ENCODE measurements at places on chromosomes 2 and 18. TPM values are rescaled to one million over a fixed set of nuclear protein-coding genes. Genes with fewer than 3 reads are reported as not detected.
A peak's percentile ranks its signal among the peaks of the same experiment; 100 is the strongest.

DNA sequence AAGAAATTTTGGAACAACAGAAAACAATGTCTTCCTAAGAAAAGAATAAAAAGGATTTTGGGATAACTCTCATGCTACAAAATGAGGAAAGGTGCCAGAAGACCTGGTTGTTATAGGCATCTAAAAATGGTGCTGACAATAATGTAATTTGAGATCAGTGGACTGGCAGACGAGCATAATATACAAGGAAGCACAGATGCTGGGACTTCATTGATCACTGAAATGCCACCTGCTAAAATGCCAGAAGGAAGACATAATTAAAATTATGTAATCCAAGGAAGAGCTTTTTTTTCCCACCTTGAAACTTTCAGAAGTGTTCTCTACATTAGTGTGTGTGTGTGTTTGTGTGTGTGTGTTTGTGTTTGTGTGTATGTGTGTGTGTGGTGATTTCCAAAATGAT is 535.9 kb downstream of the XIRP2 start:
- H3K4me3 ChIP-seq, result no peak overlapping the region
- no peak overlapping the region for H3K27ac ChIP-seq
- H3K4me1 ChIP-seq, result no peaks in the 10 kb centered on the region
- no peak for DNase-seq
- H3K36me3 ChIP-seq, result no peaks in the 10 kb centered on the region

DNA sequence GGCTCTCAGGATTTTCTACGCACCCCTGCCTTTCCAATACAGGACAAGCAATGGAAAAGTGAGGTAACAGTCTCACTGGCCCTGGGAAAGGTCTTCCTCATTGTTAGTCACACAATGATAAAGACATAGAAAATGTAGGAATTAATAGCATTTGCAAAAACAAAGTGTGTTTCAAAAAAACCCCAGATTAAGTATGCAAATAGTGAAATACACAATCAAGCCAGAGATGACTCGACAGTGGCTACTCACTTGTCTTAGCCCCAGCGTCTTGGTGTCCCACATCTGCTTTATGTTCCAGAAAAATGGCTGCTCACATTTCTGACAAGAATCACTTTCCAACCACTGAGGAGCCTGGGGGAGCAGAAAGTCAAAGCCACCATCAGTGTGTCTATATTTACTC is 47.0 kb upstream of the AP1S3 start:
- no peak for DNase-seq
- H3K4me1 ChIP-seq, result no peaks in the 10 kb centered on the region
- H3K27ac ChIP-seq, result no peak overlapping the region
- H3K36me3 ChIP-seq, result peaks cover 89% of the 10 kb centered on the region
- no peak overlapping the region for H3K4me3 ChIP-seq
- H3K27me3 ChIP-seq, result no peaks in the 10 kb centered on the region

DNA sequence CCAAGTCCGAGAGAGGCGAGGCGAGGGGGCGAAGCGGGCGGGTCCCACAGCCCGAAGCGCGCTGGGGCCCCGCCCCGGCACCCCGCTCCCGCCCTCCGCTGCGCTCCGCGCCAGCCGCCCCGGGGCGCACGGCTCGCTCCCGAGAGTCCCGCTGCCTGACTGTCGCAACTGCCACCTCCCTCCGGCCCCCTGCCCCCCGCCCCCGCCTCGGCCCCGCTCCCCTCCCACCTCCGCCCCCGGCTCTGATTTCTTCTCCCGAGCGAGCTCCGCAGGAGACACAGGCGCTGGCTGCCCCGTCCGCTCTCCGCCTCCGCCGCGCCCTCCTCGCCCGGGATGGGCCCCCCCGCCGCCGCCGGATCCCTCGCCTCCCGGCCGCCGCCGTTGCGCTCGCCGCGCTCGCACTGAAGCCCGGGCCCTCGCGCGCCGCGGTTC is at the start of gene WNT6:
WNT6 (plus strand) TSS at position 250 of the 432 bp plus-strand sequence. CDS start 233 bp downstream, outside the sequence.
- DNase-seq, result peak; percentile 49
- H3K4me1 ChIP-seq, result peaks cover 16% of the 10 kb centered on the region
- H3K27me3 ChIP-seq, result peaks cover 79% of the 10 kb centered on the region
- no peaks in the 10 kb centered on the region for H3K36me3 ChIP-seq
- H3K27ac ChIP-seq, result no peak within 1 kb of the TSS
- peak within 1 kb of the TSS; percentile 32 for H3K4me3 ChIP-seq

GRCh38 chr2:129709956-129710598 is 269.4 kb upstream of the RAB6C start:
- no peaks in the 10 kb centered on the region for H3K36me3 ChIP-seq
- H3K4me1 ChIP-seq, result no peaks in the 10 kb centered on the region
- no peak overlapping the region for H3K27ac ChIP-seq
- no peaks in the 10 kb centered on the region for H3K27me3 ChIP-seq

DNA sequence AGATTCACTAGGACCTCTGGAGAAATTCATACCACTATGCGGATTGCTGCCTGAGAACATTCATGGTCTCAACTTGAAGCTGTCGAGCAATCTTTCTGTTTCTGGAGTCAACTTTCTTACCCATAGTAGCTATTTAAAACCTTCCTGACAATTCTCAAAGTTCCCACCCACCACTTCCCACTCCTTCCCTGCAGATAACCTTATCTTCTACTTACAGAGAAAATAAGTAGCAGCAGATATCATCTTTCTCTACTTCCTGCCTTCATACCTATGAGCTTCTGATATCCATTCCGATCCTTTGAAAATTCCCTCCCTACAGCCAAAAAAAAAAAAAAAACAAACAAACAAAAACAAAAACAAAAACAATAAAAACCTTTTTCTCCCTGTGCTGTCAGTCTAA is 81.2 kb upstream of the CYRIA start:
- no peak overlapping the region for H3K27ac ChIP-seq
- no peaks in the 10 kb centered on the region for H3K4me1 ChIP-seq
- no peak overlapping the region for H3K4me3 ChIP-seq
- DNase-seq, result no peak
- no peaks in the 10 kb centered on the region for H3K36me3 ChIP-seq

GLI2 gene
- total RNA-seq, result 3.3 TPM

LIMS3 gene
- total RNA-seq, result 2.4 TPM

All from lower lobe of right lung (tissue), 2 donors.